ENCODE measurements at places on chromosomes 6 and 20.

GRCh38 chr6:122283884-122284283 is 115.6 kb upstream of the HSF2 start:
- DNase-seq = no peak

GRCh38 chr20:53128004-53128403 is 155.8 kb downstream of the TSHZ2 start:
- DNase-seq = no peak

DNA sequence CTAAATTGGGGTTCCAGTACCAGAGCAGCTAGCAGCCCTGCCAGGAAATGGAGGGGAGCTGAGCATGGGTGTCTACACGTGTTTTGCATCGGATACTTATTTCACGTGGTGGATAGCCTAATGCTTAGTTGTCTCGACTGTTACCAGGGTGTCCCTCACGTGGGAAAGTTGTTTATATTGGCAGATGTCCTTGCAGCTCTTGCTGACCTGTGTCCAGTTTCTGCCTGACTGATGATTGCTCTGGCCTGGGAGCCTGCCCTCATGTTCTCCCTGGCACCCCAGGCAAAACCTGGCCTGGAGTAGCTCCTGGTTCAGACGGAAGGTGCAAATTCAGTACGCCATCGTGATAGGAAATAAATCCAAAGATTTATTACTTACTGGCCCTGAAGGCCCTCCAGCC is 11.8 kb upstream of the FERMT1 start:
- no peak for DNase-seq

- DNase-seq = no peak
Observed at GRCh38 chr6:34445313-34445860, 19.5 kb upstream of the RPS10 start.
